CD4-positive, alpha-beta T cell treated with Interleukin-2 at 100 ng/mL for 4 hours (primary cell): ENCODE measurements at places on chromosomes 5 and 9.
A peak's percentile ranks its signal among the peaks of the same experiment; 100 is the strongest.

DNA sequence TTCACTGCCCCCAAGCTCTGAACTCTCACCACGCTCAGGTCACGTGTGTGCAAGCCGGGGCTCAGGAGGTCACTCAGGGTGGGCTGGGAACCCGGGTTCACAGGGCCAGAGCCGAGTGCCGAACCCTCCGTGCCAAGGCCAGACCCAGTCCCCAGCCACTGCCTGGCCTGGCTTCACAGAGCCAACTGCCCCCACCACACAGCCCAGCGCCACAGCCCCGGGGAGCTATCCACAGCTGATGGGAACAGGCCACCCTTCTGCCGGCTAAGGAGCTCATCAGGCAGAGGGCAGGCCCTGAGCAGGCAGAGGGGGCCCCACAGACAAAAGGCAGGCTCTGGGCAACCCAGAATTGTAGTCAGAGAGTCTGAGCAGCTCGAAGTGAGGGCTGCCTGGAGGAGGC is 117.0 kb downstream of the VAV2 start:
- no peak for DNase-seq

GRCh38 chr9:121023064-121023463 is 27.0 kb downstream of the C5 start:
- DNase-seq, result no peak

DNA sequence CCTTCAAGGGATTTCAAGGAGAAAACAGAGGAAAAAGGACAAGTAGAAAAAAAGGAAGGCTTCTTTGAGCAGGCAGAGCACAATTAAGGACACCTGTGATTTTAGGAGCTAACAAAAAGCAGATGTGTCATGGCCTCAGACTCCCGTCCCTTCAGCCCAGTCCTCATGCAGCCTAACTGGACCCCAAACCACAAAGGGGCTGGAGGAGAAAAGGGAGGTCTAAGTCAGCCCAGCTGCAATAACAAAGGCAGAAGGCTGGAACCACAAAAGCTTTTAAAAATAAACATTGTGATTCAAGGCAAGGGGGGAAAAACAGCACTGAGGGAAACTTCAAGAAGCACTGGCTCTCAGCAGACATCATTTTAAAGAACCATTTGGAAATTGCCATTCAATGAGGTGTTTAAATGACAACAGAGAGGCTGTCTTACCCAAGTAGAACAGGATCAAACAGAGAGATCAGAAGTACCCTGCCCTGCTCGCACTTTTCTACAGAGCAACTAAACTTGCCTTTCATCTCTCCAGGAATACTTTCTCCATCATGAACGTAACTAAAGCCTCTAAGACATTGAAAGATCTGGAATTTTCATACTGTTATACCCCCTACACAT is 89.3 kb downstream of the SEMA5A start:
- no peak for DNase-seq

DNA sequence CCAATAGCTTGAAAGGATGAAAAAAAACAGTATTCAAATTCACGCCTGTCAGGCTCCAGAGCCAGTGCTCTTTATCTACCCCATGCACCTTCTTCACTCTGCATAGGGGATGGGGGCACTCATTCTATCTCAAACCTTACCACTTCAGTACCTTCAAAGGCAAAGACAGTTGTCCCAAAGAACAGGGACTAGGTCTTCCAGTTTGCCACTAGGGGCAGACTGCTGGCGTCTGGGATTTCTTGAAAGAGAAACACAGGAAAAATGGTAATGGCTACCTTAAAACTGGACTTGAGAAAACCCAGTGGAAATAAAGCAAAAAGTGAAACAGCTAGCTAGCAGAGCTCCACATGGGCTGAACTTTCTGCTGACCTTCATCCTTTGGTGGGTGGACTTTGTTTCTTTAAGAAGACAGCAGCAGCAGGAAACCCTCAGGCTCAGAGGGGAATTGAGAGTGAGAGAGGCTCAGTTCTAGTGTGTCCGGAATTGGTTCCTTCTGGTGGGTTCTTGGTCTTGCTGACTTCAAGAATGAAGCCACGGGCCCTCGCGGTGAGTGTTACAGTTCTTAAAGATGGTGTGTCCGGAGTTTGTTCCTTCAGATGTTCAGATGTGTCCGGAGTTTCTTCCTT is 41.0 kb upstream of the SLC36A1 start:
- DNase-seq, result no peak

DNA sequence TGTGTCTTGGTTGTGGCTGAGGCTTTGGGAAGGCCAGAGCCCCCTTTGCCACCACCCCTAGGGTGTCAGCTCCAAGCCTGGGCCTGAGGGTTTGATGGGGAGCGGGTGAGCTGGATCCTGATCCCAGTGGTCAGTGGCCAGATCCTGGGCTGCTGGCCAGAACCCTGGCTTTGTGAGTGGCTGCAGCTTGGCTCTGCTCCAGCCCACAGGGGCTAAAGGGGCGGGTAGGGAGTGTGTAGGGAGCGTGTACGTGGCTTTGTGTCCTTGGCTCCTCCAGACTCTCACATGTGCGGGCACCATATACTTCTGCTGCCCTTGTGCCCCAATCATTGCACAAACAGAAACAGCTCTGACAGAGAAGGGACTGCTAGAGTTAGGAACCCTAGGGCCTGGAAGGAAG is 1.2 kb upstream of the IL11RA start:
- DNase-seq, result no peak

DNA sequence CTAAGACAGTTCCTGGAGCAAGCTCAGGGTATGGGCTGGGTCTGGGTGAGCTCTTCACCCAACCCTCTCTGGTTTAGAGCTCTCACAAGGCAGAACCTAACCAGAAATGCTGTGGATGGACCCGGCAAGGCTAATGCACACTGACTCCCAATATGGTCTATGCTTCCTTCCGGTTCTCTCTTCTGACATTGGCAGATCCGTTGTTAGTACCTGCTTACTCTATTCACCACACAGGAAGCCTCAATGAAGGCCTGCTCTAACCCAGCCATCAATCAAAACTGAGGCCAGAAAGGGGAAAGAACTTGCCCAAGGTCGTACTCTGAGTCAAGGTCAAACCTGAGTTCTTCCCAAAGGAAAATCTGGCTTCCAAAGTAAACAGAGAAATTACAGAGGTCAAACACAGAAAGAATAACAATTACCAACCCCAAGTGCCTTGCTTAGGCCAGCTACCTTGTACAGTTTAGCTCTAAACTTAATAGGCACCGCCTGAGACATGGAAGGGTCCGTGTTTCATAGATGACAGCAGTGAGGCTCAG is 46.0 kb upstream of the AKNA start:
- no peak for DNase-seq

GRCh38 chr5:172004824-172005237 is 1.6 kb downstream of the FBXW11 start:
- DNase-seq, result peak; percentile 36

GRCh38 chr5:23440703-23441102 is 66.7 kb upstream of the PRDM9 start:
- no peak for DNase-seq

GRCh38 chr5:134992148-134992547 is 24.4 kb downstream of the CATSPER3 start:
- no peak for DNase-seq

- DNase-seq, result no peak
Measured at GRCh38 chr9:82539856-82540579, 522.9 kb downstream of the RASEF start.

DNA sequence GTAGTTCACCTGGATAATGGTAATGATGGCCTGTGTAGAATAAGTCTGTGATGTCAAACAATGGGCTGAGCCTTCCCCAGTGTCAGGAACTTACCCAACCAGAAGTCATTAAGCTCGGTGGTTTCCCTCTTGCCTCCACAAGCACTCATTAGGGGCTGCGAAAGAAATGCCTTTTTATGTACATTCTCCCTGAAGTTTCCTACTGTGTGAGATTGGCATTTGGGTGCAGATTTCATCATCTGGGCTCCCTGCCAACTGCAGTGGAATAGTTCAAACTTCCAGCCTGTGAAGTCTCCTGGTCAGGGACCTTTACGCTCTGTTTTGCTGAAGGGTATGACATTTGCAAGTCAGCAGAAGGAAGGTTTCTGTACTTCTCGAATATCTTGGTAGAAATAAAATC is 41.6 kb upstream of the TMEM215 start:
- no peak for DNase-seq

DNA sequence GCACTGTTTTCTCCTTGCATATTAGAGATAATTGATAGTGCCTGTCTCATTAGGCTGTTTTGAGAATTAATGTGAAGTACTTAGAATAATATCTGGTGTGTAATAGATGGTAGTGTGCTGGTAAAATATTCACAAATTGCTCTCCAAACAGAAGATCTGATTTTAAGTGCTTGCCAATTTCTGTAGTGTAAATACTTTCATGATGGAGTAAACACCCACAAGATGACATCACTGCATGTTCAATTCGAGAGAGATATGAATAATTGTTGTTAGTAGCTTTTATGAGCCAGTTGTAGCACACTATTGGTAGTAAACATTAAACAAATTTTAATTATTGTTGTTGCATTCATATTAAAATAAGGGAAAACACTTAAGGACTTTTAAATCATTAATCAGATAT is 392.3 kb upstream of the RIOK2 start:
- no peak for DNase-seq
